ENCODE measurements at places on chromosomes 4 and X.
A peak's percentile ranks its signal among the peaks of the same experiment; 100 is the strongest.

GRCh38 chrX:24526616-24527015 lies 61.5 kb downstream of the PDK3 start:
- no peak for DNase-seq

DNA sequence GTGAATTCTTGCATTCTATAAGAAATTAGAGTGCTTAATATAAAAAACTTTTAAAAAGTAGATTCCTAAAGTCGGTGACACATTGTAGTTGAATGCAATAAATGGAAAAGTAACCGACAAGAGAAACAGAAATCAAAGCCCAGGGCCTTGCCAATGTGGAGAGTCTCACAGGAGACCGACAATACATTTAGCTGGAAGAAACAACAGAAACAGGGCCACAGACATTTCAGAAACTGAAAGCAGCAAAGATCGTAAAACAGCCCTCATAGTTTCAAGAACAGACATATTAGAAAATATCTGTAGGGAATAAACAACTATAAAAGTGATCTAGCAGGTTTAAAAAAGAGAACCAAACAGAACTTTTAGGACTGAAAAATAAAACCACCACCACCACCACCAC lies 49.5 kb downstream of the STAP1 start:
- no peak for DNase-seq

- no peak for DNase-seq
Observed at GRCh38 chrX:87434618-87435017, 83.0 kb upstream of the KLHL4 start.

GRCh38 chr4:158020176-158020575 lies 152.6 kb downstream of the GASK1B start:
- DNase-seq, result no peak

DNA sequence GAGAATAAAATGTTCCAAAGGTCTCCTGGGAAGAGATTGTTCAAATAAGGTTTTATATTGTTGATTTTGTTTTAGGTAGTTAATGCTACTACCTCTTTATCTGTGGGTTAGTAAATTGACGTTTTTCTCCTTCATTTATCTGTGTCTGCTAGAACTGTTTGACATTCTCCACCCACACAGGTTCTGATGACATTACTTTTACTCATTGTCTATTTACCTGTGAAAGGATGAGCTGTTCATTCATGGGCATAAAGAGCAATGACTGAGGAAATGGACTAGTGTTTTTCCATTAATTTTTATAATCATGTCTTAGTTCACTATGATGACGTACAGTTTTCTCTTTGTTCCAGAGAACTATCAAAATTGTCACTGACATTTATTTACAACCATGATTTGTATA lies 75.6 kb downstream of the CPE start:
- no peak for DNase-seq

GRCh38 chrX:81229229-81229628 lies 27.3 kb downstream of the SH3BGRL start:
- no peak for DNase-seq

DNA sequence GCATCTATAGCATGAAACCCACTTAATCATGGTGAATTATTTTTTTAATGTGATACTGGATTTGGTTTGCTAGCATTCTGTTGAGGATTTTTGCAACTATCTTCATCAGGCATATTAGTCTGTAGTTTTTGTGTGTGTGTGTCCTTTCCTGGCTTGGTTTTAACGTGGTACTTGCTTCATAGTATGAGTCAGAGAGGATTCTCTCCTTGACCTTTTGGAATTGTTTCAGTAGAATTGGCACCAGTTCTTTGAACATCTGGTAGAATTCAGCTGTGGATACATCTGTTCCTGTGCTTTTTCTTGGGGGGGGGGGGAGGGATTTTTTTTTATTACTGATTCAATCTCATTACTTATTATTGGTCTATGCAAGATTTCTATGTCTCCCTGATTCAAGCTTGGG lies 232.0 kb upstream of the KLF8 start:
- no peak for DNase-seq

- DNase-seq, result no peak
Observed at GRCh38 chrX:334331-334891, 15.8 kb upstream of the GTPBP6 start.

GRCh38 chr4:43619219-43619618 lies 726.7 kb downstream of the GRXCR1 start:
- no peak for DNase-seq

GRCh38 chr4:54913751-54914526 lies 211.5 kb downstream of the KDR start:
- DNase-seq, result no peak

DNA sequence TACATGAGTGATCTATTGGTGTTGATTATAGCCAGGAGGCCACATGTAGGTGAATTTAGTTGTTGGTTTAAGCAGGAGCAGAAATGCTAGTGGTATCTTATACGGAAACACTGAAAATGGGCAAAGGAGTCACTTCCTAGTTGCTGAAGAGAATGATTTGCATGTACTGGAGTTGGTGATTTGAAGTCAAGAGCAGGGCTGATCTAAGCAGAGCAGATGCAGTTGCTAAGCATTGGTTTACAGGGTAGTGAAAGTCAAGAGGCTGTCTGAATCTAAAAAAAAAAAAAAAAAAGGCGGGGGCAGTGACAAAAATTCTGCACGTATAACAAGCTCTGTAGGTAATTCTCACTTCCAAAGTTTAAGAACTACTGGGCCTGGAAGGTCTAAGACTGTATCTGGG lies 90.4 kb upstream of the HPRT1 start:
- DNase-seq, result no peak

DNA sequence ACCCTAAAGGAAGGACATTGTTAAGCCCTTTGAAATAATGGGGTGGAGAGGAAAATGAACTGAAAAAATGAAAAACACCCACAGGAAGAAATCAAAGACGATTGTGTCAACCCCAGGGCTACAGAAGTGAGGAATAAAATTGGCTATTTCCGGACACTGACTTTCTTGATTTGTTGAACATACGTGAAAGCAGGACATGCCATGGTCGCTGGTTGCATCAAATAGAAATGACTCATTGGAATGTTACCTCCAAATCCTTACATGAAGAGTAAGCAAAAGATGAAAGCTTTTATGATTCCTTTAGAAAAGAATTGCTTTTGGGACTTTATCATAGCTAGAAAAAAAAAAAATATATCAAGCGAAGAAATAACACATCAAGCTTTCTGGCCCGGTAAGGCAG lies 75.3 kb downstream of the DCUN1D4 start:
- no peak for DNase-seq

GRCh38 chrX:112094729-112095128 lies 12.2 kb upstream of the TRPC5 start:
- no peak for DNase-seq

- DNase-seq, result no peak
Observed at GRCh38 chrX:152154050-152154449, 15.7 kb upstream of the MAGEA10 start.

DNA sequence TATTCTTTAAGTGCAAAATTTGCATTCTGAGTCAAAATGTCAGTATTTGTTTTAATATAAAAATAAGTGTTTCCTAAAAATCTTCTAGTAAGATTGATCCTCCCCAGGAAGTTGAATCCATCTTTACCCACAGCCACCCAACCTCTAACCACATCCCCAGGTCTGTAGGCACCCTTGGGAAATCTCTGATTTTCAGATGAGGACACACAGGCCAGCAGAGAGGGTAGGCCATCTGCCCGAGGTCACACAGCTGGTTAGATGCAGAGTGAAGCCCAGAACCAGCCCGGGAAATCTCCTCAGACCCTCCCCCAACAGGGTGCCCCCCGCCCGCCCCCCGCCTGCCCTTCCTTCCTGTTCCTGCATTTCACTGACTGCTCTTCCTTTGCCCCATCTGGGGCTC lies 277.5 kb downstream of the FBXW7 start:
- DNase-seq, result no peak

DNA sequence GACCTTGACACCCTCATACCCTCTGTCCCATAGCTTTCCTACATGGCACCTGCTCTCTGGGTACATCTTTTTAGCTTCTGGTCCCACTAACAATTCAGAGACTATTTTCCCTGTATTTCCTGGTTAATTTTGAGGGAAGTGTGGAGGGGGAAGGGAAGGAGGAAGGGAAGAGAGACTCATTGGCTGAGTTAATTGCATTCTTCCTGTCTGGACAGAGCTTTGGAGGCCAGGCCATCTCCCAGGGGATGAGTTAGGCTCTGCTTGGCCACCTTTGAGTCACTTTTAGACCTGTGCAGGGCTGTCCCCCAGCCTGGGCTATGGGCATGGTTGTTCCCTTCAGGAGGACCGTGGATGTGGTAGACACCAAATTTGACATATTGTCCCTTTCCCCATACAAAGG lies 167.9 kb upstream of the PGRMC2 start:
- DNase-seq, result no peak

- no peak for DNase-seq
Observed at GRCh38 chr4:64784125-64784524, 374.9 kb upstream of the TECRL start.

GRCh38 chrX:77085372-77085771 lies 361.8 kb upstream of the FGF16 start:
- no peak for DNase-seq

GRCh38 chr4:4849524-4850193 lies 9.8 kb upstream of the MSX1 start:
- DNase-seq, result no peak

DNA sequence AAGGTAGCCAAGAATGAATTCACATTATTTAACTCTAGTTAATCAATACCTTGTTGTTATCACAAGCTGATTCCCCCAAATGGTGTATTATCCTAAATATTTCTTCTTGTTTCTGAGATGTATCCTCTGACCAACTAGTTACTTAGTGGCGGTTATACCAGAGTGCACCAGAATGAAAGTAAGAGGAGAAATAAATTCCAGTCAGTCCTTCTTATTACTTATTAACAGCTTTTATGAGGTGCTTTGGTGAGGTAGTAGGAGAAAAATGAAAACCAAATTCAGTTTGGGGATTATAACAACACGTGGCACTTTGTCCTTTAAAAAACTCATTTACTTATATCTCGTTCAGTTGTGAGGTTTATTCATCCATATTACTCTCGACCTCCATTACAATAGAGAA lies 101.9 kb downstream of the AMMECR1 start:
- DNase-seq, result no peak

DNA sequence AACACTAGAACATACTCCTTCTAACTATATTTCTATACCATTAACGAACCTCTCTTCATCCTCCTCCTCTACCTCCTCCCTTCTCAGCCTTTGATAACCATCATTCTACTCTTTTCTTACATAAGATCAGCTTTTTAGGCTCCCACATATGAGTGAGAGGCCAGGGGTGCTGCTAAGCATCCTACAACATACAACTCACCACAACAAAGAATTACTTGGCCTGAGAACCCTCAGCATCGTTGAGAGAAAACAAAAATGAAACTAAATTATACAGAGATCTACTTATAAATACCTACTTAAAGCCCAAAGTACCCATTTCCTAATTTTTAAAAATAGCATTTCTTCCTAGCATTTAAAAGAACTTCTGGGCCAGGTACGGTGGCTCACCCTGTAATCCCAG lies 77.7 kb downstream of the CC2D2A start:
- no peak for DNase-seq

DNA sequence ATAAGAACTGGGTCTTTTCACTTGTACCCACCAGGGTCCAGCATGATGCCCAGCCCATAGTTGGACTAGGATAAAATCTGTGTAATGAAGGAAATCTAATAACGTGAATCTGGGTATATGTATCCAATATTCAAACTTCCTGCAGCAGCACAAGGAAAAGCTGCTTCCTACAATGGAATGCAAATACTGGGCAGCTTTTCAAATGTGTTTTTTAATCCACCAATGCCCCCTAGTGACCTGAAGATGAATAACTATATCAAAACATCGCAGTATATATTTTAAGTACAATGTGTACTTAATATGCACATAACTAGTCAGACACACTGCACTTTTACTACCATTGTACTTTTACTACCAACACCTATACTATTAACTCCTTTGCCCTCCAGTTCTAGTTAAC lies 5.3 kb downstream of the APOO start:
- no peak for DNase-seq

DNA sequence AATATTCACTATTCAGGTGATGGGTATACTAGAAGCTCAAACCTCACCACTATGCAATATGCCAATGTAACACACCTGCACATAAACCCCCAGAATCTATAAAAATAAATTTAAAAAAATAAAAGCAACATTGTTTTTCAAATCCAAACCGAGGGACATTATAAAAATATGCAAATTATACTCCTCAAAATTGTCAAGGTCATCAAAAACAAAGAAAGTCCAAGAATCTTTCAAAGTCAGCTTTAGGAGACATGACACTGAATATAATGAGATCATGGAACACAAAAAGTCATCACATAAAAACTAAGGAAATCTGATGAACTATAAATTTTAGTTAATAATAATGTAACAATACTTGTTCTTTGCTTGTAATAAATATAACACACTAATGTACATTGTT lies 43.2 kb upstream of the AR start:
- DNase-seq, result no peak

GRCh38 chrX:21989384-21989783 lies 42.7 kb upstream of the PHEX start:
- peak; percentile 29 for DNase-seq

DNA sequence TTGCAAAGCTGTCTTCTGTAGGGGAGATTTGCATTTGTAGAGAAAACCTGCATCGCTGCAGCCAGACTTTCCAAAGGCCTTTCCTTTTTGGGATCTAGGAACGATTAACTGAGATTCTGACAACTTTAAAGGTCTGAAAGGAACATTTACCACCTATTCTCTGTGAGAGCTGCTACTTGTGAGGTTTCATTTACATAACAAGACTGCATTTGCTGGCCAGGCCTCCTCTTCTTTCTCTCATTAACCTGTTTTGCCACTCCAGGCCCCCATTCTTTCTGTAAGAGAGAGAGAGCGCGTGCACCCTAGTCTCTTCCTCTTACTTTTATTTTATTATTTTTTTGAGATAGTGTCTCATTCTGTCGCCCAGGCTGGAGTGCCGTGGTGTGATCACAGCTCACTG lies 31.6 kb downstream of the TMEM31 start:
- DNase-seq, result no peak

DNA sequence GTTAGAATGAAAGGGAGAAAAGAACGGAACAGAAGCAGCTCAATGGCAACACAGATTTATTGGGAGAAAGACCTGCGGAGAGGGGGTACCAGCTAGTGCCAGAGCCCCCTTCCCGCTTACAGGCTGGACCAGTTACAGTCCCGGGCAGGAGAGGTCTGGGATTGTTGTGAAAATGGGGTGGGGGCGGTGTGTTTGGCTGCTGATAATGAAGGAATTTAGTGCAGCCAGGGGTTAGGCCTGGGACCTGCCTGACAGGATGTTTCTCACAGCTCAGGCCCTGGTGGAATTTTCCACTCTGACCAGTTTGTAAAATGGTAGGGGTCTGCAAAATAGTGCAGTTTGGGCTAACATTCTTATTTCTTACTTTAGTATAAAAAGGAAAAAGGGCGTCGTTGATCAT lies 75.4 kb upstream of the SPIN4 start:
- DNase-seq, result no peak

DNA sequence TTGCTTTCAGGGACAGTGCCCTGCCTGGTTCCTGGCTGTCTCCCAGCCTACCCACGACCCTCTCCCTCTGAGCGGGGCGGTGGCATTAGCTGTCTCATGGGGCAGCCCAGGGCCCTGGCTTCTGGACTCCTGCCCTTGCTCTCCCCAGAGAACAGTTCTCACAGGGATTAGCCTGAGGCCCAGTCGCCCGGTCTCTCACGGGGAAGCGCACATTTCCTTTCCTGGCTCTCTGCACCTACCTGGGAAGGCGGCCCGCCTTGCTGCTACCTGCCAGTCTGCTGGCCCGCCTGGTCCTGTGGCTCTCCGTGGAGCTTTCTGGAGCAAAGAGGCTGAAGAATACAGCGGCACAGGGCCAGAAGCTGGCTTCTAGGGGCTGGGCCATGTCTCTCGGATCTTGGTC lies 128.4 kb downstream of the FHDC1 start:
- no peak for DNase-seq
